Stimulated activated CD4-positive, alpha-beta T cell treated with anti-CD3 and anti-CD28 coated beads, Interleukin-15, amount 100 ng/mL, for 1 hour (primary cell): ENCODE measurements at places on chromosomes 1 and 21.

DNA sequence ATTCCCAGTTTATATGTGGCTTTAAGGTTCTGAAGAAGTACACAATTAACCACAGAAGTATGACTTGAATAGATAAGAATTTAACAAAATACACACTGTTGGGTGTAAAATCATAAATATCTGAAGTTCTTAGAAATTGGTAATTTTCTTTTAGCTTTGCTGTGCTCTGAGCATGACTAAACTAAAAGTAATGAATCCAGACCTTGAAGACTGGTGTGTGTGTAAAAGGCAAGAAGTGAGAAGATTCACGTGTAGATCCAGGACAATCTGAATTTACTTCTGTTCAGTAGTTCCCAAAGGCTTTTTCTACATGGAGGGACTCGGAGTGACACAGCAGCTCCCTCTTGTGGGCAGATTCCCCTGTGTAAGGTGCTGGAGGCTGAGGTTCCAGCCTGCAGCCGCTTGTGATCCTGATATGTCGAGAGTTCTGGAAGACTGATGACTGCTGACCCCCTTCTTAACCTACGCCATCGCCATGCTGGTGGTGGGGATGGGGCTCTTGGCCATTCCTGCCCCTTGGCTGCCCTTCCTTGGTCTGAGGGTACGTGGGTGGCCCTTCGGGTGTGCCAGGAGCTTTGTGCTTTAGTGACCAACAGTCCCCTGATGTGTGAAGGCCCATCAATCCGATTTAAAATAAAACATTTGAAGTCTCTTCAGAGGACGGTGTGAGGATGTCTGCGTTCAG, 62.7 kb downstream of the ADARB1 start:
- peak; percentile 17 for DNase-seq

DNA sequence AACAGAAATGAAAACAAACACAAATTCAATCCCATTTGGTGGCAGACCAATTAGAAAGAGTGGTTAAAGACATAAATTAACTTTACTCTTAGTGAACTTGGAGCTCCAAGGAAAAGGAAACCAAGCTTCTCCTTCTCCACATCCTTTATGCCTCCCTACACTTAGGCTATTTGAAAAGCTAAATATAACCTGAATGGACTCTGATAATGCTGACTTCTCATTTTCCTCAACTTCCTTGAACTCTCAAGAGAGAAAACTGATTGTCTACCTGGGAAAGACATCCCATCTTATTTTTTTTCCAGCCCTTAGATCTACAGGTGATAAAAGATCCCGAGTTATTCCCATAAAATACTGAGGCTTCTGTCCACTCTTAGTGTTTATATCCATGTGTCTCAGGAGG, 178.4 kb upstream of the SPAG17 start:
- no peak for DNase-seq

- DNase-seq: no peak
These were observed 64.6 kb downstream of the IER5 start for GRCh38 chr1:181152892-181153633.

GRCh38 chr21:42671778-42672593, 18.6 kb downstream of the PDE9A start:
- DNase-seq: no peak

GRCh38 chr1:221724931-221725605, 16.8 kb downstream of the DUSP10 start:
- no peak for DNase-seq

GRCh38 chr1:182968151-182968741, 15.3 kb upstream of the SHCBP1L start:
- no peak for DNase-seq

- no peak for DNase-seq
These were observed 10.3 kb upstream of the EVI5 start for GRCh38 chr1:92795166-92795565.

DNA sequence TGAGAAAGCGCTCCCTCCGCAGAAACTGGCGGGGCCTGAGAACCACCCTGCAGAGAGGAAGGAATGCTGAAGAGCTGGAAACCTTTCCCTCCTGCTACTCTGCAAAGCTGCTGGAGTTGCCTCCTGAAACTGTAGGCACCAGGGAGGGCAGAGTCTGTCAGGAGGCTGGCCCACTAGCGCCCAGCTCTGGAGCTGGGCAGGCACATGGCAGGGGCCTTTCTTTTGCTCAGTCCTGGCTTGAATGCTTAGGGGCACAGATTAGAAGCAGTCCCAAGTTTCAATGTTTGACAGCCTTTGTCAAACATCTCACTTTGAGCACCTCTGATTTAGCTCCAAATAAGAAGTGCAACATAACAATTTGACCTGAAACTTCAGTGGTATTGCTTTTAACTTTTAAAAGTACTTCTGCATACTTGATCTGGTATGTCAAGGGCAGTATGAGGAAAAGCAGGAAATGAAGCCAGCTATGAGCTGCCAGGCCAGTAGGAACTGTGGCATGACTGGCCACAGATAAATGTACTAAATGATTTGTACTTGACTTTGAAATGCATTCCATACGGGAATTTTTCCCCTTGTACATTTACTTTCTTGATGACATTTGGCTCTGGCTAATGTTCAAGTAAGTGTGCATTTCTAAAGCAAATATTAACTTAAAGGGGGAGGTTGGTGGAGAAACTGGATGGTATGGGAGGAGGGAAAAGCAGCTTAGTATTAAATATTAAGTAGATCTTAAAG, 7.2 kb downstream of the C1orf116 start:
- no peak for DNase-seq

DNA sequence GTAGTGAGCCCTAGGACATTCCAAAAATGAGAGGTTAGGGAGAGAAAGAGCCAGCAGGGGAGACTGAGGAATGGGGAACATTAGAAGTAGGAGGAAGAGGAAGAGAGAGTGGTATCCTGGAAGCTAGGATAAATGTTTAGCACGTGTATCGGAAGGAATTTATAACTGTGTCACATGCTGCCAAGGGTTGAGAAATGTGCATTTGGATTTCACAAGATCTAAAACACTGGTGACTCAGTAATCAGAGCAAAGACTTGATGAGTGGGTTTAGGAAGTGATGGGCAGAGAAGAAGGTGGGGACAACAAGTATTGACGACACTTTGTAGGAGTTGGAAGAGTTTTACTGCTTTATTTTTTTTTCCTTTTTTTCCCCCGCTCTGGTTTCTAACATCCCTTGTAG, 193.9 kb downstream of the FMN2 start:
- no peak for DNase-seq

DNA sequence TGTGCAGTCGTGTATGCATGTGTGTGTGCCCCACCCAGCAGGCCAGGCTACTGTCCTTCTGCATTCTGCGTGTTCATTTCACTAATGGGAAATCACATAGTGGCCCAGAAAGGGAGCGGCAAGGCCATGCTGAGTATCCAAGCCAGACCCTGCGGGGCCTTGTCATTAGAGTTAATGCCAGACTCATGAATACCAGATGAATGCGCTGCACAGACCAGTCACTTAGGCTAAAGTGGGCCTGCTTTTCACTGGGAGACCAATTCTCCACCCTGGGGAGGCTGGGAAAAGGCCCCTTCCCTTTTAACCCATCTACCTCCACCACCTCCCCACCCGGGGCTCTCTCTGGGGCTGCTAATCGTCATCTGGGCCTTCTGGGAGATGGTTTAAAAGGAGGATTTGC, 17.0 kb upstream of the GRIK3 start:
- no peak for DNase-seq

GRCh38 chr21:36615274-36615964, 83.5 kb upstream of the SIM2 start:
- no peak for DNase-seq

DNA sequence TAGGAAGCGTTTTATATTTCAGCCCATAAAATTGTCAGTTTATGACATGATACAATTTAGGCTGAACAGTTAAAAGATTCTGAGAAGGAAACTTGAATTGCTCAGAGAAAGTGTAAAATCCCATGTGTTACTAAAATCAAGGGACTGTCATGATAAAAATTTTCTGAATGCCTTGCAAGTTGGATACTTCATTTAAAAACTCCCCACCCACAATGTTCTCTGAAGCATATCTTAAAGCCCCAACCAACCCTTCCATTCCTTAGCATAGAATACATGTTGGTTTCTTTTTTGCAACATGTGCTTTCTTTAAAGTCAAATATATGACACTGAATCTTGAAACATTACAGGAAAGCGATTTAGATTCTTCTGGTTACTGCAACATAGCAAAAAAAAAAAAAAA, 97.4 kb downstream of the MRPL39 start:
- no peak for DNase-seq

DNA sequence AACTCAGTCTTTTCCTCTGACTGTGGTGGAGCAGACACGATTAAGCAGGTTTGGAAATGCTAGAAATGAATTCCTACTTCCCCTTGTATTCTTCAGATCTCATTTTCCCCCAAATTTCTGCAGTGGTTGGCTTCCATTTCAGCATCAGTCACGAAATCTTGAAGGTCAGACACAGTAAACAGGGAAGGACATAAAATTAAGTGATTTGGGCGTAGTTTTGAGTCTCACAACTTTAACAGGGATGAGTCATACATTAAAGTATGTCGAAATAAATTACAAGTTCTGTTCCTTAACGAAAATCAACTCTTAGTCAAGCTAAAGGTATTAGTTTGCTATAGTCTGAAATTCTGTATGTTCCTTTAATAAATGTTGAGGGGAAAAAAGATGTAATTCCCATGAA, 61.1 kb downstream of the HNRNPR start:
- no peak for DNase-seq

GRCh38 chr1:31583995-31584868, 7.9 kb downstream of the TINAGL1 start:
- DNase-seq: no peak

DNA sequence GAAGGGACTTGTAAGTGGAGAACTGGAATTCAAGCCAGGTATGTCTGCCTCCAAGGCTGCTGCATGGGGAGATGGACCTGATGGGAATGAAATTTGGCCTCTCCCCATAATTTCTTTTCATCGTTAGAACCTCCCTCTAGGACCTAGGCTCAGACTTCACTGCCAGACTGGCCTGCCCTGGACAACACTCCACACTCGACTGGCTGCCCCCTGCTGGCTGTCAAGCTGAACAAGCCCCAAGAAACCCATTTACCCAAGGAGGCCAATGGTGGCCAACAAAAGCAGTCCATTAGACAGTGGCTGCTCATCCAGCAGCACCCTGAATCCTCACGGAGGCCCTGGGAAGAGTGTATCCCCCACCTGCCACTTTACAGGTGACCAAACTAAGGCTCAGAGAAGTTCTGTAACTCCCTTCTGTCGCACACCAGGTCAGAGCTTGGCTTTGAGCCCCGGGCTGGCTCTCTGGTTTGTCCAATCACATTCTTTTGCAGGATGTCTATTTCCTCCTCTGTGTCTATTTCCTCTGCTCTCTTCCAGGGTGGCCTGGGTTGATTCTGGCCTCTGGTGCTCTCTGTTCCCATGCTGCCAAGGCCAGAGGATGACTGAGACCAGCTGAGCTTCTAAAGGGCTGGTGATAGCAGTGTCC, 3.8 kb downstream of the RNF186 start:
- peak; percentile 33 for DNase-seq

DNA sequence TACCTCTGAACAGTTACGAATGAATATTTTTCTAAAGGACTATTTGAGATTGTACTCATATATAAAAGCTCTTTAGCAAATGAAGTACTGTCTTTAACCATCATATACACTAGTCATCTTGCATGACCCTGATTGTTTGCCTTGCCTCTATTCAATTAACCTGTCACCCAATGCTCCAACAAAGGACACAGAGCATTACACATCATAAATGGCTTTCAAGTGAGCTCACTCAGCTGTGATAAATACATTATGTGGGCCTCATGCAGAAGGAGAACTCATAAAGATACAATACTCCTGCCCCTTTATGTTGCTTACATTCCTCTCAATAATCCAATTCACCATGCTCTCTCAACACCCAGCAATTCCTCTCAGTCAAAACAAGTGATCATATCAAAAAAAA, 993.0 kb upstream of the PRMT6 start:
- DNase-seq: no peak

DNA sequence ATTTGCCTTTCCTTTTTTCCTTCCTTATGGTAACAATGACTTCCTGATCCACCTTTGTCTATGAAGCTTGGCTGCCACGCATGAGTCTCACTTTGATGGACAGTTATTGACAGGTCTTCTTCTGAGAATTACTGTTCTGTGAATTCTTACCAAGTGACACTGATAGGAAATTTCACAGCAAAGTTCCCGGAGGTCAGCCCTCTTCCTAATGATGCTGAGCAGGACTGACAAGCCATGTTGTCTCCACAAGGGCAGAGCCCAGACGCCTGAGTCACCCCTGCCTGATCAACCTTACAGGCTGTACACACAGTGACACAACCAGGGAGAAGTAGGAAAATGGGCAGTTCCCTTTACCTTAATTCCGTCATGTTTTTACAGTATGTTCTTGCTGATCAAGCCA, 44.2 kb downstream of the ZC3H11B start:
- no peak for DNase-seq
